ENCODE measurements at places on chromosomes 6 and 20.

DNA sequence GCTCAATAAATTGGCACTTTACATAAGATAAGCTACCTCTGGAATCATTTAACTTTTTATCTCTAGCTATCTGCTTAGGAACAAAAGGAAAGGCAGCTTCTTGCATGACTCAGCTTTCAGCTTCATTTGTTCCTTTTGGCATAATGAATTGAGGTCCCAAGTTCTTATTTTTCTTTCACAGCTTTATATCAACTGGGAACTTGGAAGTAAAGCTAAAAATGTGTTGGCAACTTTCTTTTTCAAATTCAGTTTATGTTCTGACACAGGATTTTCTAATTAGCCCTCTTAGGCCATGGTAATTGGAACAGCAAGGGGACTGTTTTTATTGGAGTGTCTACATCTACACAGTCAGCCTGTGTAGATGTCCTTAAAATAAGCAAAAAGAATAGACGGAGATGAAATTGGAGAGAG, 55.2 kb upstream of the MRAP2 start:
- DNase-seq = no peak

DNA sequence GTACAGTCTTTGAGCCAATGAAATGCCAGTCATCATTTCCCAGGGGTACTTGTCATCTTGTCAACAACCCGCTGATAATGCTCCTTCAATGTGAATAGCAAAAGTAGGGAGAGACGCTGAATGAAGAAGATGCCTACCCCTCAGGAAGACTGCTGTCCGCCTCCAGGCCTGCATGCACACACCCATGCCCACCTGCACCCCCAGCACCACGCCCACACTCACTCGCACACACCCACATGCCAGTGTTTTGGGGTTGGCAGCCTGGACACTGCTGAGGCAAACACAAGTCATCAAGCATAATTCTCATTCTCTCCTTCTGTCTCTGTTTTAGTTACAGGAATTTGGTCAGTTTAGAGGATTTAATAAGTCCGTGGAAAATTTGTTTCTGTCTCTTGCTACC, 63.6 kb downstream of the SYTL3 start:
- no peak for DNase-seq

DNA sequence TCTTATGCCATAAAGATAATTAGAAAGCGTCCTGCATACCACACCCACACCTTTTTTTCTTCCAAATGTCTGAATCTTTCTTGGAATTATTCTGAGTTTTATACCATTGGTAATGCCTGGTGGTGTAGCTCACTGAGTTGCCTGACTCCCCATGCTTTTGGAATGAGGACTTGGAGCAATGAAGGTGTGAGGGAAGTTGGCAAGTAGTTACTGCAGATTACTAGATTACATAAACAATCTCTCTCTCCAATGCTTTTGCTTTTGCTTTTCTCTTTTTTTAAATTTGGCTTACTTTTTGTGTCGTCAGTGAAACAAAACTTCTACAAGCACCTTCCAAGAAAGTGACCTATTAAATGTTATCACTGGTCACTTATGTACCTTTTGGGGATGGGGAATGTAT, 406.1 kb upstream of the SOX4 start:
- no peak for DNase-seq

GRCh38 chr6:147078106-147078505, 126.1 kb upstream of the STXBP5 start:
- DNase-seq = no peak

DNA sequence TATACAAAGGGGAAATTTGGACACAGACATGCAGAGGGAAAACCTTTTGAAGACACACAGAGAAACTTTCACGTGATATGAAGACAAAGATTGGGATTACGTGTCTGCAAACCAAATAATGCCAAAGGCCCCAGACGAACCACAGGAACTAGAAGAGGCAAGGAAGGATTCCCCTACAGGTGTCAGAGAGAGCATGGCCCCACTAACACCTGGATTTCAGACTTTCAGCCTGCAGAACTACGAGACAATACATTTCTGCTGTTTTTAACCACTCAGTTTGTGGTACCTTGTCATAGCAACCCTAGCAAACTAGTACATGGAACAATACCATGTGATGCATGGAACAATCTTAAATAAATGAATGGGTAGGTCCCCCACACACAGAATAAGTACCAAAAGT, 341.0 kb downstream of the HDGFL1 start:
- DNase-seq = no peak

DNA sequence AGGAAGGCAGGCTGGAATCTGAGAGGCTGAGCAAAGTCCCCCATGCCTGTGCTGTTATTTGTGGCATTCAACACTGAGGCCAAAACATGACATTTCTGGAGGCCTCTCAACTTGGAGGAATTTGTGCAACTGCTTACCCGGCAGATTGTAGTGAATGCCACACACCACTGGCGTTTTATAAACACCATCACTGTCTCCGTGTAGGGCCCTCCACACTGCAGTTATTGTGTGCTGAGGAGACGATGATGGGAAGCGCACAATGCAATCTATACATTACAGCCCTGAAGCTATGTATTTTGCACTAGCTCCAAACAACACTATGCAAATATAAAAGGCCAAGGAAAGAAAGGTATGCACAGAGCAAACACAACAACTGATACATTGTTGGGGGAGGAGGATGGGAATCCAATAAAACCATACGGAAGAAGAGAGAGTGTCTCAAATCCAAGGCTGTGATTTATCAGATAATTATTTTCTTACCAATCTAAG, 106.5 kb downstream of the SMLR1 start:
- no peak for DNase-seq

GRCh38 chr6:160042014-160042773, 73.3 kb downstream of the IGF2R start:
- no peak for DNase-seq

DNA sequence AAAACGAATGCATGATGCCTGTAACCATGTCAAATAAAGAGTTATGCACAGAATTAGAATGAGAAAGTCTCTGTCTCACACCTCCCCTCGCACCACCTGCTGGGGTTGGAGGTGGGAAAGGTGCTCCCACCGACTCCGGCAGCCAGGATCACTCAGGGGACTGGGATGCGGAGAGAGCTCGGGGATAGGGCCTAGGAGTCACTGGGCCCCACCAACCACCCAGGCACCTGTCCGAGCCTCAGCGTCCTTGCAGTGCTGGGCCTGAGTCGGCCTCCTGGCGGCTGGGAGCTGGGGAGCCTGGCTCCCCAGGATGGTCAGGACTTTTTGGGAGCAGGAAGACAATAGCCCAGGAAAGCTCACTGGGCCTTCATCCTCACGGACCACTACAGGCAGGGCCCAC, 22.4 kb upstream of the CHRNA4 start:
- DNase-seq = no peak

DNA sequence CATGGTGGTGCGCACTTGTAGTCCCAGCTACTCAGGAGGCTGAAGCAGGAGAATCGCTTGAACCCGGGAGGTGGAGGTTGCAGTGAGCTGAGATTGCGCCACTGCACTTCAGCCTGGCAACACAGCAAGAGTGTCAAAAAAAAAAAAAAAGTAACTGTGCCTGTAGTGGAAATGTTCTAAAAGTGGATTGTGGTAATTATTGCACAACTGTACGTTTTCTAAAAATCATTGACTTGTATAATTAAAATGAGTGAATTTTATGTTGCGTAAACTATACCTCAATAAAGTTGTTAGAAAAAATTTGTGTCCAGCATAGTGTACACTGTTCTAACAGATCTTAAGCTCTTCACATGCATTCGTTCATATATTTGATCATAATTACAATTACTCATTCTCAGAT, 5.5 kb downstream of the SEC23B start:
- no peak for DNase-seq

- DNase-seq = no peak
Measured at GRCh38 chr6:22372922-22373321, 76.1 kb upstream of the PRL start.

GRCh38 chr6:17167327-17167979, 65.6 kb downstream of the STMND1 start:
- DNase-seq = no peak

DNA sequence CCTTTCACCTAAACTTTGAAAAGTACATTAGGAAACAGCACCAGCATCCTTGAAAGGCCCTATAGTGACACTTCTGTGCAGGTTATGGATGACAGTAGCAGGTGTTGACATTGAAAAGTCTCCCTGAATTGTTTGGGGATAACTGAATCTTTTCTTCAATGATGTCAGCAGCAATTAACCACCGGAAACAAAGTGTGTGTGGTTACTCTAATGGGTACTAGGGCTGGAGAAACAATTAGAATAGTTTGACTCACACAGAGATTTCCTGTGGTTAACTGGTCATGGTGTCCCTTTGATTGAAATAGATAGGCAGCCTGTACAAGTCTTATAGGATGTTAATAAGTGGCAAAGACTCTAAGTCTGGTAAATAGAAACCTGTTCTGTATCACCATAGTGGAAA, 189.1 kb downstream of the TBX18 start:
- peak; percentile 63 for DNase-seq

- DNase-seq = no peak
Measured at GRCh38 chr20:22986601-22987000, 48.5 kb upstream of the SSTR4 start.

DNA sequence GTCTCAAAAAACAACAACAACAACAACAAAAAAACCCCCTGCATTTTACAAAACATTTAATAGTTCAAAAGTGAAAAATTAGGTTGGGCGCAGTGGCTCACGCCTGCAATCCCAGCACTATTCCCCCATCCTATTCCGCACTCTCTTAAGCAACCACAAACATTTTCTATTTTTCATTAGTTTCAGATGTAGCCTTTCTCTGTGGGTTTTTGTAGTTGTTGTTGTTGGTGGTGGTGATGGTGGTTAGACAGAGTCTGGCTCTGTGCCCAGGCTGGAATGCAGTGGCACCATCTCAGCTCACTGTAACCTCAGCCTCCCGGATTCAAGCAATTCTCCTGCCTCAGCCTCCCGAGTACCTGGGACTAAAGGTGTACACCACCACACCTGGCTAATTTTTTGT, 6.4 kb upstream of the GMNN start:
- no peak for DNase-seq

DNA sequence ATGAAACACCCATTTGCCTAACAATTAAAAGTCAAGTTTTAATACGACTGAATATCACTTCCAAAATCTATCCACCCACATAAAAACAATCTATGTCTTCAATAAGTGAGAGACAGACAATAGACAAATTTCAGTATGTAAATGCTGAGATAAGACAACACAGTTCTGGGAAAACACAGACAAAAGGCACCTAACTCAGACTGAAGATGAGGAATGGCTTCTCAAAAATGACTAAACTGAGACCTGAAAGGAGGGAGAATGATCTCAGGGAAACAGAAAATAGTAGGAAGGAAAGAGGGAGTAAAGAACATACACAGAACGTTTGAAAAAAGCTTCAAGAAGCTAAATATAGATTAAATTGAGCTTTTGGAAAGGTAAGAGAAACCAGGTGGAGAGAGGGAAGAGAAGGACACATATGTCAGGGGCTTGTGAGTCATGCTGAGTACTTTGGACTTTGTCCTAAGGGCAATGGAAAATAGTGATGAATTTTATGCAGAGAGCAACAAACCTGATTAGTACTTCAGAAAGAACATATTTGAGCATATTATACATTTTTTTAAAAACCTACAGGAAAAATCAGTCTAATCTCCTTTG, 16.1 kb downstream of the LMBRD1 start:
- DNase-seq = no peak

DNA sequence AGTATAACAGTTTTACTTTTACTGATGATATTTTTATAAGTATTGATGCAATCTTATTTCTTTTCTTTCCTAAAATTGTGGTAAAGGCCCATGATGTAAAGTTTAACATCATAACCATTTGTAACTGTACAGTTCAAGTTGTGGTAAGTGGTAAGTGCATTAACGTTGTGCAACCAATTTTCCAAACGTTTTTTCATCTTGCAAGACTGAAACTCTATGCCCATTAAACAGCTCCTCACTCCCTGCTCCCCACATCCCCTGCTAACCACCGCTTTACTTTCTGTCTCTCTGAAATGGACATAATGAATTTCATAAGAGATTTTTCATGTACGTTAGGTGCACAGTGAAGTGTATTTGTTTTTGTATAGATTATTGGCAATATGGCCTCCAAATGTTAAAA, 106.0 kb downstream of the PACRG start:
- DNase-seq = no peak

DNA sequence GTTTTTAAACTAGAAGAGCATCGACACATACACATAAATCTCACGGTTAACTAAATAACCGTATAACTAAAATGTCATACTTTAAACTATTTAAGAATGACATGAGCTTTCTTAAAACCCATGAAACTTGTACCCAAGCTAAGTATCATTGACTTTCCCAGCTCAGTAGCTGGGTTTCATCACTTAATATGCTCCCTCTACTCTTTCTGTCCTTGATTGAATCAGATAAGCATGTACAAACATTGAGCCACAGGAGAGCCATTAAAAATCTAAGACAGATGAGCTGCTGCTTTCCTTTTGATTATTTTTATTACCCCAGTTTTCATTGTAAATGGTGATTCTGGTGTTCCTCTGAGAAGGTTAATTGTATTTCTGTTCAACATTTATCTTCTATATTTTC, 115.8 kb downstream of the FOXO3 start:
- no peak for DNase-seq

GRCh38 chr6:24606200-24606930, 39.6 kb downstream of the KIAA0319 start:
- no peak for DNase-seq

GRCh38 chr20:57952136-57952535, 242.3 kb upstream of the PMEPA1 start:
- no peak for DNase-seq

Data from DMS153 (cell line).